Fibroblast of villous mesenchyme (primary cell): ENCODE measurements at places on chromosomes 3 and 15.

GRCh38 chr15:35383506-35383905, 162.5 kb downstream of the DPH6 start:
- DNase-seq = no peak

DNA sequence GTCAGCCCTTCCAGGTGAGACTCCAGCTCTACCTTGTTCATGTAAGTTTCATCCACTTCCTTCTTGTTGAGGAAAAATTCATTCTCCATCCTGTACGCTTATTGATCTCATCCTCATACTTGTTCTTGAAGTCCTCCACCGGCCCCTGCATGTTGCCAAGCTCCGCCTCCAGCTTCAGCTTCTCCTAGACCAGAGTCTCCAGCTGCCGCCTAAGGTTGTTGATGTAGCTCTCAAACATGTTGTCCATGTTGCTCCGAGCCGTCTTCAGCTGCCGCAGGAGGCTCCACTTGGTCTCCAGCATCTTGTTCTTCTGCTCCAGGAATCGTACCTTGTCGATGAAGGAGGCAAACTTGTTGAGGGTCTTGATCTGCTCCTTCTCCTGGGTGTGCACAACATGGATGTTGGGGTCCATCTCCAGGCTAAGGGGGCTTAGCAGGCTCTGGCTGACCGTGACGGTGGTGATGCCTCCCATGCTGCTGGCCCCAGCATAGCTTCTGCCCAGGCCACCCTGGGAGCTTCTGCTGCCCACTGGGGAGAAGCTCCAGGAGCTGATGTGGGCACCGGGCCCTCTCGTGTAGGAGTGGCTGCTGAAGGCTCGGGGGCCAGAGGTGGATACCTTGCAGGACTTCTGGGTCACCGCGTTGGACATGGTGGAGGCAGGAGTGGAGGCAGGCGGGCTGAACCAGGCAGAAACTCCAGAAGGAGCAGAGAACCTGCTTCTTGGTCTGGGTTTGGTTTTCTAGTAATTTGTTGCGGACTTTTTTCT, 422.6 kb upstream of the ARPP21 start:
- DNase-seq = no peak

- no peak for DNase-seq
Observed at GRCh38 chr3:120081719-120082118, 12.5 kb downstream of the GSK3B start.

- DNase-seq = peak; percentile 50
Observed at GRCh38 chr15:74869726-74870407, 3.3 kb downstream of the SCAMP2 start.

- no peak for DNase-seq
Observed at GRCh38 chr3:160471892-160472291, 22.3 kb upstream of the TRIM59 start.

GRCh38 chr3:87073496-87074145, 82.7 kb upstream of the VGLL3 start:
- no peak for DNase-seq

DNA sequence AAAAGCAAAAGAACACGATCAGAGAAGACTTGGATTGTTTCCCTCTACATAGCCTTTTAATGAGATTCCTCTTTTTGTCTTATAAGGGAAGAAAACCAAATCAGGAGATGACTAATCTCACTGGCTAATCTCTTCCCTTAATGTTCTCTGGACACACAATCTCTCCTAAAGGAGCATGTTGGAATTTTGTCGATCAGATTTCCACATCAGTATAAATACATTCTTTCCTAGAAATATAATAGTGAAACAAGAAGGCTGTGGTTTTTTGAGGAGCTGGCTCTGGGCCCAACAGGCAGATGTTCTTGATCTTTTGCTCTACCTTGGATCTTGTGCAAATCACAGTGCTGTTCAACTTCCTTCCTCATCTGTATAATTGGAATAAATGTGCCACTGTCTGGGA, 94.0 kb downstream of the GTPBP8 start:
- peak; percentile 77 for DNase-seq

GRCh38 chr3:101377796-101378195, 57.4 kb upstream of the IMPG2 start:
- peak; percentile 45 for DNase-seq

- DNase-seq = no peak
Observed at GRCh38 chr3:69998759-69999139, 784 bp upstream of the SAMMSON start.

- peak; percentile 1 for DNase-seq
Observed at GRCh38 chr15:96924570-96924969, 594.1 kb downstream of the NR2F2 start.

- DNase-seq = no peak
Observed at GRCh38 chr3:98108162-98108561, 21.2 kb downstream of the OR5AC2 start.

- DNase-seq = no peak
Observed at GRCh38 chr15:74746389-74746788, 2.3 kb upstream of the CYP1A2 start.

GRCh38 chr3:38281895-38282686, at the start of gene SLC22A14:
SLC22A14 (plus strand) TSS chr3:38282294; CDS start chr3:38306027, 23,733 bp downstream.
- DNase-seq = no peak

DNA sequence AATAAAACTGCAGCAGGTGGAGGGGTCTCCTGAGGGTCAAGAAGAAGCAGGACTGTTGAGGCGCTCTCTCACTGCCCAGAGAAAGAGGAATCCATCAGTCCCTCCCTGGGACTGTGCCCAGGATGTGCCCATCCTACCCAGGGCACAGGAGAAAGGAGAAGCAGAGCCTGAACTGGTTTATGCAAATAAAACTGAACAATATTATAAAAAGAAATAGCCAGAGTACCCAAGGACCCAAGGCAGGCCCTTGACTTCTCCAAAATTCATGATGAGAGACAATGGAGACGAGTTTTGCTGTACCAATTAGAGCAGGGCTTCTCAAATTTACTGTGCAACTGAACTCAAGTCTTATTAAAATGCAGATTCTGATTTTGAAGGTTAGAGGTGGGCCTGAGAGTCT, 211.0 kb downstream of the IGSF11 start:
- no peak for DNase-seq

GRCh38 chr3:8777978-8778267, 8.5 kb upstream of the OXTR start:
- DNase-seq = no peak

GRCh38 chr3:58497097-58497496, 5.2 kb downstream of the KCTD6 start:
- DNase-seq = no peak

- no peak for DNase-seq
Observed at GRCh38 chr3:152330559-152330958, 61.8 kb downstream of the MBNL1 start.

- DNase-seq = peak; percentile 94
Observed at GRCh38 chr15:62920682-62921502, 121.7 kb upstream of the TPM1 start.

DNA sequence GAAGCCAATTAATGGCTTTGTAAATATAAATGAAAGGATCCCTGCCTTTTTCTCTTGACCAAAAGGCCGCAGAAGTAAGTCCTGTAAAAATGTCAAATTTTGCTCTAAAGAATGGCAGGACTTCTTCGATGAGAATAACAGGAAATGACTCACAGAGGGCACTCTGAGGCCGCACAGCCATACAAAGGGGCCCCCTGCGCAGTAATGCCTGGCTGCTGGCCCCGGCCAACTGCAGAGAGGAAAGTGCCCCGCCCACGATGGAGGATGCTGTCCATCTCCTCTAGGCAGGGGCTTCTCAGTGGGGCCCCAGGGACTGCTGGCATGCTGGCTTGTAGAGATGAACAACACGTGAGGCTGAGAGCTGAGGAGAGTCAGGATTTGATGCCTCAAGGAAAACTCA, 18.1 kb upstream of the SCN10A start:
- DNase-seq = peak; percentile 84

- no peak for DNase-seq
Observed at GRCh38 chr3:122469659-122470058, 45.1 kb downstream of the KPNA1 start.

GRCh38 chr15:65027593-65027992, 1.8 kb downstream of the MTFMT start:
- DNase-seq = no peak

- no peak for DNase-seq
Observed at GRCh38 chr3:79109754-79110153, 658.0 kb downstream of the ROBO1 start.

DNA sequence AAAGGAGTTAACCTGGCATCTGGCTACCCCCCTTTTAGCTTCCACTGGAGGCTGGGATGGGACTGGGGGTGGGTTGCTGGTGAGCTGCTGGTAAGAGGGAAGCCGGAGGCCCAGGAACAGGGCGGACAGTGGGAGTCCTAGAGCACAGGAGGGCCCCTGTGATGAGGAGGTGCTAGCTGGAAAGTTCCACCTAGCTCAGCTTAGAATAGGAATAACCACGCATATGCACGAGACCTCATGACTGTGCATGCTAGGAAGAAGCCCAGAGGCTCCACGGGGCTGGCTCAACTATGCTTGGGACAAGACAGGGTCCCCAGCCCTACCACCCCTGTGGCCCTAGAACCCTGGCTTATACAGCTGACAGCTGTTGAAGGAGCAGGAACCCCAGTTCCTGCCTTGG, 34.1 kb downstream of the LINGO1 start:
- no peak for DNase-seq

GRCh38 chr3:62723166-62723913, 151.9 kb downstream of the CADPS start:
- DNase-seq = no peak

GRCh38 chr15:63305260-63305659, 27.9 kb downstream of the APH1B start:
- no peak for DNase-seq

DNA sequence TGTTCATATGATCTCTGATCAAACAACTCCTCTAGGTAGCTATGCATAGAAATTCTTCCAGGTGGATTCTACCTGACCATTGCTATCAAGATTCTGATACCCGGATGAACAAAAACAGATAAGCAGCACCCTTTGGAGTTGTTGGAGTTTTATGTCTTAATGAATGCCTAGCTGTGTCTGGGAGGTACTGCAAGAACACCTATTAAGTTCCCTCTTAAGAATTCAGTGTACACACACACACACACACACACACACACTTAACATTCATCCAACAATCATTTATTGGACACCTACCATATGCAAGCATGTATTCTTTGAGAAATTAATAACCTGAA, 58.1 kb upstream of the FNDC3B start:
- no peak for DNase-seq

- DNase-seq = no peak
Observed at GRCh38 chr15:66868918-66869317, 166.9 kb downstream of the SMAD6 start.

- DNase-seq = no peak
Observed at GRCh38 chr15:81384891-81385720, 11.1 kb upstream of the TMC3 start.

GRCh38 chr15:83088876-83089275, 18.6 kb upstream of the TM6SF1 start:
- DNase-seq = no peak

DNA sequence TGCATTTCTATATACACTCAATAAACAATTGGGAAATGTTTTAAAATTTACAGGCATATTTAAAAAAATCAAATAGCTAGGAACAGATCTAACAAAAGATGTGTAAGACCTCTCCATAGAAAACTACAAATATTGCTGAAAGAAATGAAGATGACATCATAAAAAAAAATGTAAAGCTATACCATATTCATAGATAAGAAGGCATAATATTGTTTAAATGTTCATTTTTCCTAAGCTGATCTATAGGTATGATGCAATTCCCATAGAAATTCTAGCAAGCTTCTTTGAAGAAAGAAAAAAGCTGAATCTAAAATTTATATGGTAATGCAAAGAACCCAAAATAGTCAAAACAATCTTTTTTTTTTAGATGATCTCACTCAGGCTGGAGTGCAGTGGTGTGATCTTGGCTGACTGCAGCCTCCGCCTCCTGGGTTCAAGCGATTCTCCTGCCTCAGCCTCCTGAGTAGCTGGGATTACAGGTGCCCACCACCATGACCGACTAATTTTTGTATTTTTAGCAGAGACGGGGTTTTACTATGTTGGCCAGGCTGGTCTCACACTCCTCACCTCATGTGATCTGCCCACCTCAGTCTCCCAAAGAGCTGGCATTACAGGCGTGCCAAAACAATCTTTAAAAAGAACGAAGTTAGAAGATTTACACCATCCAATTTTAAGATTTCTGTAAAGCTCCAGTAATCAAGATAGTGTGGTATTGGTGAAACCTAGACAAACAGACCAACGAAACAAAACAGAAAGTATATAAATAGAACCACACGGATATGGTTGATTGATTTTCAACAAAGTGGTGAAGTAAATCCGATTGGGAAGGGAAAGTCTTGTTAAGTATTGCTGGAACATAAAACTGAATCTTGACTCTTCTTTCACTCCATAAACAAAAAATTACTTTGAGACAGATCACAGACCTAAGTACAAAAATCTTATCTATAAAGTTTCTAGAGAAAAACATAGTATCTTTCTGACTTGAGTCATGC, 6.3 kb upstream of the BHLHE40 start:
- peak; percentile 37 for DNase-seq

DNA sequence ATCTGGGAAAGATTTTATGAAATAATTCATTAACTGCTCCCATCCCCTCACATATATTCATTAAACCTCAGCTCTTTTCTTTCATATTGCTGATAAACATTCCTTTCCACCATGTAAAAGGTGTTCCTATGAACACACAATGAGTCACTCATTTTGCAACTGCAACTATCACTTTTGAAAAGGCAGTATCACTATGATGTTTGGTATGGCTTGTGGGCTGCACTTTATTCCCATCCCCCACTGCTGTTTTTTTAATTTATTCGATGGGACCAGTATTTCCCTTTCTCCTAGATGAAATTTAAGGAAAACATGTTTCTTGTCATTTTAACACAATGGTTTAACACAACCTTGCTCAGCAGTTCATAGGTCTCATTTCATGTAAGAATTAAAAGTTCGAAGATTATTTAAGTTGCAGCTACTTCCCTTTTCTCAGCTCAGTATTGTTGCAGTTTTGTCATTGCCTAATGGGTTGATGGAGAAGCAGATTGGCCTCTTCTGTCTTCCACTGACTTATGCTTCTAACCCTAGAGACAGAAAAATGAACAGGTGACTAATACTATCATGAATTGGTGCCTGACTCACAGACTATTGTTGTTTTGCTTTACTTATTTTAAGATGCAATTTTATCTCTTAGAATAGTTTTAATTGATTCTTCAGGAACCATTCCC, 280.3 kb downstream of the ZPLD1 start:
- no peak for DNase-seq

DNA sequence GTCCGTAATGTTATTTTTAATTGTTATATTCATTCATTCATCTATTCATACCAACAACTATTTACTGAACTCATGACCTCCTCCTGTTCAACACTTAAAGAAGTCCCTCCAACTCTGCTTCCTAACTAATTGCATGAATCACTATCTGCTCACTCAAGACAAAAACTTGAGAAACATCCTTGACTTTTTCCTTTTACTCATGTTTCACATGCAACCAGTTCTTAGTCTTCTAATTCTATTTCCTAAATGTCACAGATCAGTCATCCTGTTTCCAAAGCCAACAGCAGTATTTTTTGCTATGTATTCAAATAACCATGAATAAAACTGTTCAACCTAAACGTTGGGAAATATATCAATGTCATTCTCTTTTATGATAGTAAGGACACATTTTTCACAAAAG, 124.6 kb upstream of the GBE1 start:
- peak; percentile 30 for DNase-seq

- no peak for DNase-seq
Observed at GRCh38 chr3:55675478-55675877, 188.4 kb upstream of the WNT5A start.

GRCh38 chr3:180179562-180179961, 142.8 kb upstream of the PEX5L start:
- no peak for DNase-seq
